Psoas muscle (tissue), 8 donors: ENCODE measurements at places on chromosomes 5 and 9. TPM values are rescaled to one million over a fixed set of nuclear protein-coding genes. Genes with fewer than 3 reads are reported as not detected.
A peak's percentile ranks its signal among the peaks of the same experiment; 100 is the strongest.

Gene NDFIP1
- 31.9 TPM for total RNA-seq

Gene OTP
- total RNA-seq, result not detected

Gene FBP1
- total RNA-seq, result 0.51 TPM

Gene TMEM215
- 0.12 TPM for total RNA-seq

DNA sequence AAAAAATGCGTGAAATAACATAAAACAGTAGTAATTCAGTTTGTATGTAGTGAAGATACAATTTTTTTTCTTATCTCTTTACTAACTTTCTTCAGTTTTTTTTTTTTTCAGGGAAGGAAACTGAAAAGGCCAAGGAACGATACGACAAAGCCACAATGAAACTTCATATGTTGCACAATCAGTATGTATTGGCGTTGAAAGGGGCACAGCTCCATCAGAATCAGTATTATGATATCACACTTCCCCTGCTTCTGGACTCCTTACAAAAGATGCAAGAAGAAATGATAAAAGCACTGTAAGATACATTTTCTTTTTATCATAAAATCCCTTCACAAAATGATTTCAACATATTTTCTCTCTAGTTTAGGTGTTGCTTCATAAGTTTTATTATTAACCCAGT, 120.0 kb downstream of the FER start:
- no peak for DNase-seq

- no peak for DNase-seq
These were observed 256.3 kb downstream of the NNT start for GRCh38 chr5:43859309-43859708.

DNA sequence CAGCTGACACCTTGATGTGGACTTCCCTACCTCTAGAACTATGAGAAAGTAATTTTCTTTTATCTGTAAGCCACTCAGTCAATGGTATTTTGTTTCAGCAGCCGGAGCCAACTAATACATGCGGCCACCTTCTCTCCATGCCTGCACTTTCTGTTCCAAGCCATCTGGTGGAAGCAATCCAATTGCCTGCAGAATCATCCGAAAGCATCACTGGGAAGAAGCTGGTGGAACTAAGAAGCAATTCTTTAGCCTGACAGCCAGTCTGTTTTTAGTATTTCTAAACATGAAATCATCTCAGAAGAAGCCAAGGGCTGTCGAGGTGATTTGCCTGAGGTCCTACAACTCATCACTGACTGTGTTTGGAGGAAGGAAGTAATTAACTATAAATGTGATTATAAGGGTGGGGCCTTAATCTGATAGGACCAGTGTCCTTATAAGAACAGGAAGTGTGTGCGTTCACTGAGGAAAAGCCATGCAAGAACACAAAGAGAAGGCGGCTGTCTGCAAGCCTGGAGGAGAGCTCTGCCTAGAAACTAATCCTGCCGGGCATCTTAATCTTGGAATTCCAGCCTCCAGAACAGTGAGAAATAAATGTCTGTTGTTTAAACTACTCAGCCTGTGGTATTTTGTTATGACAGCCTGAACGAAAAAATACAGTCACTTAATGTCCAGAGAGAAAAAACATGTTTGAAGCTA, 49.1 kb downstream of the NXNL2 start:
- DNase-seq, result no peak

DNA sequence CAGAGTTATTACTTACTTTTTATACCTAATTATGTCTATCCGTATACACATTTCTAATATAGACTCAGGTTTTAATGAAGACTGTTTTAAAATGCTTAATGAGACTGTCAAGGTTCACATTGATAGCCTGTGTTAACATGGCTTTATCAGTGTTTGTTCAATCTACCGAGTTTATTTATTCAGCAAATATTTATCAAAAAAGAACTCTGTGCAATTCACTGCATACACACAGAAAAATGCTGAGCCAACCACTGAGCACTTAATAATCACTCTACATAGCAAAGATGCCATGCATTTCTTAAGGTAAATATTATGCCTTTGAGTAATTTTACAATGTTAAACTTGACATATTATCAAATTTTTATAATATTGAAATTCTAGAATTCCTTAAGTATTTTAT, 428.2 kb downstream of the ANXA1 start:
- no peak for DNase-seq

GRCh38 chr5:74319076-74319475, 321.5 kb downstream of the ENC1 start:
- DNase-seq, result no peak

- no peak for DNase-seq
These were observed 395.2 kb downstream of the BNC2 start for GRCh38 chr9:16475257-16475656.

DNA sequence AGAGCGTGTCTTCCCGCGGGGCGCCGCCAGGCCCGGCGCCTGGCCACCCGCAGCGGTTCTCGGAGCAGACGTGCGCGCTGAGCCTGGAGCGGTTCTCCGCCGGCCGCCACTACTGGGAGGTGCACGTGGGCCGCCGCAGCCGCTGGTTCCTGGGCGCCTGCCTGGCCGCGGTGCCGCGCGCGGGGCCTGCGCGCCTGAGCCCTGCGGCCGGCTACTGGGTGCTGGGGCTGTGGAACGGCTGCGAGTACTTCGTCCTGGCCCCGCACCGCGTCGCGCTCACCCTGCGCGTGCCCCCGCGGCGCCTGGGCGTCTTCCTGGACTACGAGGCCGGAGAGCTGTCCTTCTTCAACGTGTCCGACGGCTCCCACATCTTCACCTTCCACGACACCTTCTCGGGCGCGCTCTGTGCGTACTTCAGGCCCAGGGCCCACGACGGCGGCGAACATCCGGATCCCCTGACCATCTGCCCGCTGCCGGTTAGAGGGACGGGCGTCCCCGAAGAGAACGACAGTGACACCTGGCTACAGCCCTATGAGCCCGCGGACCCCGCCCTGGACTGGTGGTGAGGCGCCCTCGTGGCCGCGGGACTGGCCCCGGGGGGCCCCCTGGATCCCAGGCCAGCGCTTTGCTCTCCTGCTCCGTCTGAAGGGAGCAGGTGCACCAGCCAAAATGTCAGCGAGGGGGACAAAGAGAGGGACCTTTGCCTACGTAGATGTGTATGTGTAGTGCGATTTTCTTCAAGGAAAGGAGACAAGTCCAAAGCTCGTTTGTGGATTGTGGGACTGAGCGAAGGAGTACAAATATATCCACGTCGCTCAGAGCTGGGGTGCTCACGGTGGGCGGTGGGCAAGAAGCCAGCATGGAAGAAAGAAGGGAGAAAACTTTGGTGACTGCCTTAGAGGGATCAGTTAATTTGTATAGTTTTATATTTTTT, 19.5 kb downstream of the BTNL9 start:
- DNase-seq, result no peak

DNA sequence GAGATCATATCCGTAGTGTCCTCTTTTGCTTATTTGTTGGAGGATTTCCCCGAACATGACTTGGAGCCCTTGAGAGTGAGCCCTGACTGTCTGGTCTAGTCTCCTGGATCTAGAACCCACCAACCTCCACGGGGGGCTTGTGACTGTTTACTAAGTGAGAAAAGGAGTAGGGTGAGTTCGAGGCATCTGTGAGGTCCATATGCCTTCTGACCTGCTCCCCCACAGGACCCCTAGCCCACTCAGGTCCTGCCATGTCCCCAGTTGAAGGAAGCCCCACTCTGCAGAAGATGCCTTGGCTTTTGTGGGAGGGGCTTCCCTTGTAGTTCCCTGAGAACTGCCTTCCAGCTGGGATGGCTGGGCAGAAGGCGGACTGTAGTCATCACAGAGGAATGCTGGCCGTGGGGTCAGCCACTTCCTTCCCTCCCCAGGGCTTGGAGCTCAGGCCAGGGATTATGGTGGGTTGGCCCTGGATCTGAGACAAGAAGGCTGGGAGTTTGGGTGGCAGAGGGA, 7.0 kb upstream of the IRF1 start:
- DNase-seq, result peak; percentile 84

GRCh38 chr5:158349987-158350386, 491.0 kb upstream of the CLINT1 start:
- DNase-seq, result no peak

DNA sequence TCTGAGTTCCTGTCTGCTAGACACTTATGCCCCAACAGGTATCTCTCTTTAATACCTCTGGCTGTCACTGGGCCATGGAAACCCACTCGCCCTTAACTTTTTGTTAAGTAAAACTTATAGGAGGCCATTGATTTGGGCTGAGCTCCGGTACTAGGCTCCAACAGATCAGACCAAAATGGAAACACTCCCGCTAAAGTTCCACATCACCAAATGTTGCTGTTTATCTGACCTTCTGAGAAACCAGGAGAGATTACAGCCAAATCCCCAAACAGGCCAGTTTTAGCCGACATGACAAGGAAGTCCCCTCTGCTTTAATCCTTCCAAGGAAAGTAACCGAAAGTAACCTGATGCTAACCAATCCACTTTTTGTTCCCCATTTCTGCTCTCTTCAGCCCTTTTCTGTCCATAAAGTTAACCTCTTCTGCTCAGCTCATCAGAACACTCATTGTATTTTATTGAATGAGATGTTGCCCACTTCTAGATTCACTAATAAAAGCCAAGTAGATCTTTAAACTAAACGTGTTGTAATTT, 115.2 kb upstream of the LHFPL2 start:
- DNase-seq, result no peak

- no peak for DNase-seq
These were observed 201.1 kb upstream of the KLF9 start for GRCh38 chr9:70615464-70616138.

GRCh38 chr5:11584017-11584416, 320.2 kb downstream of the CTNND2 start:
- DNase-seq, result no peak

- DNase-seq, result peak; percentile 87
These were observed 368.4 kb upstream of the CCNH start for GRCh38 chr5:87780831-87781760.

DNA sequence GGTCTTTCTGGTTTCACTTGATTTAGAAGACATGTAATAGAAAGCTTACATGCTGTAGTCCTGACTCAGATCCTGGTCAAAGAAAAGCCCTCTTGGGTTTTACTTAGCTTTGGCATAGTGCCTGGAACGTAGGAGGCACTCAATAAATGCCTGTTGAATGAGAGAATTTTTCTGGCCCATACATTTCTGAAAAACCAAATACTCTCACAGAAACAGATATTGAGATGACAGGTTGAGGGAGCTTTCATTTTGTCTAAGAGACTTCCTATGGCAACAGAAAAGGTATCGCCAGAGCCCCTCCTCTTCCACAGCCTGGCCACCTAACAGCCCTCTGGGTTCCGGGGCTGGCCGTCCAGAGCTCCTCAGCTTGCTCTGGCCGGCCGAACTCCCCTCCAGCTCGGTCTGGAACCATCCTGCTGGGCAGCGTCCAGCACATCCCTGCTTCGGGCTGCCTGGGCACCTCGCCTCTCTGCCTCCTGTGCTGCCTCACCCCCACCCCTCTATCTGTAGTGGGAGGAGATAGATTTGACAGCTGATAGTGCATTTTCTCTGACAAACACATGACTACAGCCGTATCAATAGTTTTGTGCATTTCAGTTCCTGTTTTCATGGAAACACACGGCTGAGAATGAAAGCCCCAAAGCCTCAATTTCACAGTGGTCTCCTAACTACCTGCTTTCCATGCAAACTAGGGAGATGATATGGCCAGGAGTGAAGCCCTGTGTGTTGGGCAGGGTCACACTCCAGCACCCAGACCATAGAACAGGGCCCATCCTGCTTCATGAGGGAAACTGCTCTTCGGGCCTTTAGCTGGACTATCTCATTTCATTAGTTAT, 1.1 kb downstream of the IL4 start:
- DNase-seq, result no peak

DNA sequence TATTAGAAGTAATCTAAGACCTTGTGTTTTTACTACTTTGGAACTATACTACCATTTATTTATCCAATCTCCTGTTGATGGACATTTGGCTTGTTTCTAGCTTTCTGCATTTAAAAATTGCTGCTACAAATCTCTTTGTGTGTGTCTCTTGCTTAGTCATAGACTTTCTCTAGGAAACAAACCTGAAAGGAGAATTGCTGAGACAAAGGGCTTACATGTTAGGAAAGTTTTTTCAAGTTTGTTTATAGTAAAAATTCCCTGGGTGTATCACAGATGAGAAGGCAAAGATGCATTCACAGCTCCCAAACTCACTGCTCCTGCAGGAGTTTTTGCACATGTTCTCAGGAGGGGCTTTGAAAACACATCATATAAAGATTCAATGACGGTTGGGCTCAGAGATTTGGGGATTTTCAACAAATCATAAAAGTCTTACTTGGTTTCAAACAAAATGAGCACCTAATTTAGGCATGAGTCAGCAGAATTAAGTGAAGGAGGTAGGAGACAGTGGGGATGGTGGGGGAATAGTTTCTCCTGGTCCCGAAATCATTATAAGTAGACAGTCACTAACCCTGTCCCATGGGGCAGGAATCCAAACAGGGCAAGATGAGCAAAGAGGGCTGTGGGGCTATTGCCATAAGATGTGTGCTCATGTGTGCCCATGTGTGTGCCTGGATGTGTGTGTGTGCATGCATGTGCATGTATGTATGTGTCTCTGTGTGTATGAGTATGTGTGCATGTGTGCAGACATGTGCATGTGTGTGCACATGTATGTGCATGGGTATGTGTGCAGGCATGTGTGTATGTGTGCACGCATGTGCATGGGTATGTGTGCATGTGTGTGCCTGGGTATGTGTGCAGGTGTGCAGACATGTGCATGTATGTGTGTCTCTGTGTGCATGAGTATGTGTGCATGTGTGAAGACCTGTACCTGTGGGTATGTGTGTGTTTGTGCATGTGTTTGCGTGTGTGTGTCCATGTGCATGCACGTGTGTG, 43.4 kb upstream of the S1PR3 start:
- DNase-seq, result no peak
